ENCODE measurements at places on chromosomes 4 and X.
A peak's percentile ranks its signal among the peaks of the same experiment; 100 is the strongest.

GRCh38 chrX:125507119-125507518 is 187.4 kb downstream of the TEX13C start:
- DNase-seq, result no peak

GRCh38 chrX:128518508-128518907 is 466.3 kb upstream of the ACTRT1 start:
- DNase-seq, result no peak

DNA sequence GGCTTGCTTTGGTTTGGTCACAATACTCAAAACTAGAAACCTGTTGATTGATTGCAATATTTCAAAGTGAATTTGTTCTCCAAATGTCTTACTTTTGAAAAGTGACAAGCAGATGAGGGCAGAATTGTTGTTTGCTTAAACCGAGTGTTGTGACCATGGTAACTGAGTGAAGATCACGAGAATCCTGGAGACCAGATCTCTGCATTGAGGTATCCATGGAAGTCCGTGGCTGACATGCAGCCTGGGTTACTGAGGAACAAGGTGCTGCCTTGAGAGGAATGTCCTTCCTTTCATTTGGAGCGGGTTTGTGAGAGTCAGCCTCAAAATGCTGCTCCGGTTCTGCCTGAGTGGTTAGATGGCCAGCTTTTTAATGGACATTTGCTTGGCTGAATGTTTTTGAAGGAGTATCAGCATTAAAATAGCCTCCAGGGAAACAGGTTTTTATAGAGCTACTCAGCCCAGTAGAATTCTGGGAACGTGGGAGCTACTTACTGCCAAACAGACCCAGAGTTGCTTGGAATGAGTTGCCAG is 31.3 kb downstream of the NYX start:
- no peak for DNase-seq

GRCh38 chr4:20408611-20409010 is 156.9 kb downstream of the SLIT2 start:
- no peak for DNase-seq

DNA sequence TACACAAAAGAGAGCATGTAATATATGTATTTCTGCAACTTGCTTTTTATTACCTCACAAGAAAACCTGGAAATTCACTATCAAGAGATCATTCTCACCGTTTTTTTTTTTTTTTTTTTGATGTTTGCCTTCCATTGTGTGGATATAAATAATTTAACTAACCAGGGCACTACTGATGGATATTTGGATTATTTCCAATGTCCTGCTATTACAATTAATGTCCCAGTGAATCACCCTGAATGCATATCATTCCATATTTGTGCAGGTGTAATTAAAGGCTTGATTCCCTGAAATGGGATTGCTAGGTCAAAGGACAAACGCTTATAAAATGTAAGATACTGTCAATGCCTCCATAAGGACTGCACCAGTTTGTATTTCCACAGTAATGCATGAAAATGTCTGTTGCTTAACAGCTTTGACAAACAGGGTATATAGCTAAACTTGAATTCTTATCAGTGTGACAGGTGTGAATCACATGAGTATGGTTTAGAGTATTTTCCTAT is 87.8 kb downstream of the NCAPG start:
- DNase-seq, result no peak

DNA sequence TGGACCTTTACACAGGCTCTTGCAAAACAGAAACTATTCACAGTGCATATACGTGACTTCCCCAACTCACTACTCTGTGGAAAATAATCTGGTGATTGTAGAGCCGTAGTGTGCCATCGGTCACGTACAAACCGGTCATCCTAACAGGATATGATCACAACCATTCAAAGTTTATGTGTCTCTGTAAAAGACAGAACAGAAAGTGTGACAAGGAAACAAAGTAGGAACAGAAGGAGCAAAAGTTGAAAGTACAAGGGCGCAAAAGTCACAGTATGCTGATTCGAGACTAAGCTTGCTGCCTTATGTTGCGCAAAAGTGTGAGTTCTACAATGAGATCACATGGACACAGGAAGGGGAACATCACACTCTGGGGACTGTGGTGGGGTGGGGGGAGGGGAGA is 18.6 kb downstream of the MEPE start:
- DNase-seq, result no peak

- DNase-seq, result no peak
Measured at GRCh38 chrX:115112411-115112810, 76.8 kb upstream of the RBMXL3 start.

- DNase-seq, result no peak
Measured at GRCh38 chrX:133302775-133303445, 84.8 kb upstream of the TFDP3 start.

GRCh38 chrX:48451708-48452107 is 18.4 kb downstream of the SLC38A5 start:
- no peak for DNase-seq

GRCh38 chr4:101229116-101229515 is 118.2 kb downstream of the PPP3CA start:
- no peak for DNase-seq

GRCh38 chr4:38662522-38663089 is 1.4 kb upstream of the KLF3 start:
- no peak for DNase-seq

DNA sequence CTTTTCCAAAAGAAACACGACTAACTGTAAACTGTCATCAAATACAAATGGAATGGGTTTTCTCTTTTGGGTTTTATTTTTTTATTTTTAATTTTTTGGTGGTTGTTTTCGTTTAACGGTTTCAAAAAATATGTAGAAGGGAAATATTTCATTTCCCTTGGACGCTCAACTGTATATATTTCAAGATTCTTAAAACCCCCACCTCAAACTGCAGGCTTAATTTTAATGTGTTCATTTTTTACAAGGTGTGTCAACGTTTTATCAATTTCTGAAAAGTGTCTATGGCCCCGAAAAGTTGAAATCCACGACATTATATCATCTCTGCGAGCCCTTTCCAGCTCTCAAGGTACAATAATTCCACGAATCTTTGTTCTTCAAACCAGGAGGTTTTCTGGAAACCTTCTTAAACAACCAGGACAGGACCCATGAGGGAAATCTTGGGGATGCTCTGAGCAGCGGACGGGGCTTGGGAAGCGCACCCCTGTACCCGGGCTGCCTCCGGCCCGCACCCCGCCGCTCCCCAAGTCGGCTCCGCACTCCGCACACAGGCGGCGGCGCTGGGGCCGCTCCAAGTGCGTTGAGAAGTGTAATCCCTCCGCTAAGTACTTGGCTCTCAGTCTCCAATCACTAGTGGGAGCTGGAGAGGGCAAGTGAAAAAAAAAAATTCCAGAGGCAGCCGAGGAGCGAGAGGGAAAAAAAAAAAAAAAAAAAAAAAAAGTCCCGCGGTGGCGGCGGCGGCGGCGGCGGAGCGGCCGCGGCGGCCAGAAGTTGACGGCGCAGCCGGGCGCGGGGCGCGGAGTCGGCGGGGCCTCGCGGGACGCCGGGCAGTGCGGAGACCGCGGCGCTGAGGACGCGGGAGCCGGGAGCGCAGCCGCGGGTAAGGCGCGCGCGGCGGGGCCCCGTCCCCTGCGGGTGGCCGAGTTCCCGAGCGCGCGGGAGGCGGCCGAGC is at the start of gene BMPR1B:
TSS of gene BMPR1B (plus strand) at position 764 of the 949 bp plus-strand sequence. CDS start 346,470 bp downstream, outside the sequence.
- no peak for DNase-seq

- DNase-seq, result no peak
Measured at GRCh38 chr4:170093973-170094535, 4.3 kb upstream of the AADAT start.

DNA sequence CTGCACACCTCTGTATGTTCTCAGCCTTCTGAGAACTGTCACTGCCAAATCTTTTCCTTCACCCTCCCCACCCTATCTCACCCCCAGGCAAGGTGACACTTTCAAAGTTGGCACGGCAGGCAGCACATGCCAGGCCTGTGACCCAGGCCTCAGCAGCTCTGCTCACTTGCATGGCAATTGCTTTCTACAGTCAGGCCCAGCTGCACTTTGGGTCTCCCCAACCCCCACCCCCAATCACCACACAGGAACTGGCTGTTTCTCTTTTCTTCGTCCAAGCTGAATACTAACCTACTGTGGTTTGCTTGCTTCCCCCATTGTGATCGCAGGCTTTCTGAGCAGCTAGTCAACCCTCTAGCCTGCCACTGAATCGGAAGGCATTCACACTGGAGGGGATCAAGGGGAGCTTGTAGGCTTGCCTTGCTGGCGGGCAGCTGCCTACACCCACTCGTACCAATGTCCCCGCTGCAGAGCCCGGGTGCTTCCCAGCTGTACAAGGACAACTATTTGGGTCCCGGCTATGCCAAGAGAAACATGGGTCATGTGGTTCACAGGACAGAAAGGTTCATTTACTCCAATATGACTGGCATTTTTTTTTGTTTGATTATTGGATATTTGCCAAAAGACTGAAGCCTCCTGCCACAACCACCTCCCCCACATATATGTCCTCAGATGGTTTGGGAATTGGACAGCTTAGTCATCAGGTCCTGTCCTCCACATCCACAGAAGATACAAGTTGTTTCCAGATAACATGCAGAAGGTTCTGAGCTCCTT is 28.1 kb downstream of the SLC25A43 start:
- DNase-seq, result peak; percentile 21

DNA sequence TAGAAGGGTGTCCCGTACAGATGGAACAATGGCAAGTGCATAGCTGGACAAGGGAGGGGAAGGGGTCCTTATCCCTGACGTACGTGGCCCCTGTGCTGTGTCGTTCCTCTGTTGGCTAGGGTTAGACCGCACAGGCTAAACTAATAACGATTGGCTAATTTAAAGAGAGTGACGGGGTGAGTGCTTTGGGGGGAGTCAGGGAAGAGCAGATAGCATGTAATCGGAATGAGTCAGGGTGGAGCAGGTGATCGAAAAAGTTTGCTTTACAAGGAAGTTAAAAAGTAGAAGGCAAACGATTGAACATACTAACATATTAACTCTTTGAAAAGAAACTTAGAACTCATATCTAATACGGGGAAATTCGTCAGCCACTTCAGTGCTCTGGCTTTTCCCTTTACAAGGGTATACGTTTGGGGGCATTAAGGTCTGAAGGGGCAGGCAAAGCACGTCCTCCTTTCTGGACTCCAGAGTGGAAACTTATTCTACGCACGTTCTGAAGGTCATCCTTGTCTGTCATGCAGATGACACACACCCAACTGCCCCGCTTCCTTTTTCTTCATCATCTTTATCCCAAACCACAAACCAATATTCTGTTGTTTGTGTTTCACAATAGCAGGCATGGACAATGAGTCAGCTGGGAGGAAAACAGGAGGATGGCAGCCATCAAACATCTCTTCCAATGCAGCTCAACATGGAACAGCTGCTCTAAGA is 10.2 kb upstream of the CRLF2 start:
- DNase-seq, result no peak

GRCh38 chrX:15525664-15526416 is 25.2 kb downstream of the BMX start:
- DNase-seq, result no peak

DNA sequence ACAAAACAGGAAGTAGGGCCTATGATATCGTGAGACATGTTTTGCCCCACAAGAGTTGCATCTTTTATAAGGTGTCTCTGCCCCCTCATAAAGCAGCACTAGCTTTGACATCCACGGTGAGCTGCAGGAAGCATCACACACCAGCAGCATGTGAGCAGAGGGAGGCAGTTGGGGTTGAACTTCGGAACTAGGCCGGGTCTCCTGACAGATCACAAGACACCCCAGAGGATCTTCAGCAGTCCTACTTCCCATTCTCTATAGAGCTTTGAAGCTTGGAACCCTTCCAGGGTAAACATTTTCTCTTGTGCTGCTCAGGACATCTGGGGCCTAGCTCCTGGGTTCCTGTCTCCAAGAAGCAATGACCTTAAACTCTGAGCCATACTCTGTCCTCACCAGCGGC is 27.5 kb downstream of the YY2 start:
- no peak for DNase-seq

DNA sequence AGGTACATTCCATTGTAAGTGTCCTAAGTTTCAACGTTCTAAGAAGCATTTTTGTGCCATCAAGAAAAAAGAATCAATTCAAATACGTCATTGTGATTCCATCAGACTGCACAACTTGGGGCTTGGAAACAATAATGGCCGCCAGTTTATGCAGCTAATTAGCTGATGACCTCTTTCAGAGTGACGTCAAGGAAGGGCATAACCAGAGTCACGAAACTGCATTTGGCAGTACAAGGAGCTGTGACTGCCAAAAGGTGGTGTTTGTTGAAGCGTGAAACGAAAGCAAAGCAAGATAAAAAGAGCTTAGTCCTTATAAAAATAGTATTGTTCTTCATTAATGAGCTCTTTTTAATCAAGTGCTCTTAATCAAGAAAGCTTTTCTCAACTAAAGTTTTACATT is 81.1 kb upstream of the SH3RF1 start:
- peak; percentile 10 for DNase-seq

DNA sequence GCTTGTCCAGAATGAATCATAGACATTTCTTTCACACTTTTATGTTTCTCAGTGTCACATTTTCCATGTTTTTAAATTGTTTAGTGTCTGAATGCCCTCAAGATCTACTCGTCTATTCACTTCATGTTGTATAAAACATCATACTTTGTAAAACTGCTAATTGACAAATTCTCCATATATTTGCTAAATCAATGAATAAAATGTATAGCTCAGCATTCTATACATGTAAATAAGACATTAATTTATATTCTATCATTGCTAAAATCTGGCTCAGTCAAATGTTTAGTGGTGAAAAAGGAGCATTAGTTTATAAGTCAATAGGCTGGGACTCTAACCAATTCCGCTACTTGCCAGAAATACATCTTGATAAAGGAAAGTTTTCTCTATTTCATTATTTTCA is 379.6 kb downstream of the NAF1 start:
- DNase-seq, result no peak

GRCh38 chr4:52059372-52059771 is 8.3 kb downstream of the SPATA18 start:
- no peak for DNase-seq

GRCh38 chrX:21723814-21724213 is 34.1 kb downstream of the SMPX start:
- no peak for DNase-seq

DNA sequence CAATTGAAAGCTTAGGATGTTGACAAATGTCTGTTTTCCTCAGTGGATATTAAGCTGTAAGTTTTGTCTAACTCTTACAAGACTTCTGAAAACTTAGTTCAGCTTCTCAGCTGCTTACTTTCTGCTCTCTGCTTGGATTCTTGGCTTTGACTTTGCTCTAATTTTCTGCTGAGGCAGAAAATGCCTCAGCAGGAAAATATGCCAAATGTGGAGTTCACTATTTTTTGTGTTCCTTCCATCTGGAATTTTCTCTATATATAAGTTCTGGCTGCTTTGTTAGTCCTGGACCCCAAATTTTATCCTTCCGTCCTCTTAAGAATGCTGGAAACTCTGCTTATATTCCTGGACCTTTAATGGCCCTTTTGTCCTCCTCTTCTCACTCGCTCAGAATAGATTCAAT is 352.6 kb upstream of the NWD2 start:
- DNase-seq, result no peak

DNA sequence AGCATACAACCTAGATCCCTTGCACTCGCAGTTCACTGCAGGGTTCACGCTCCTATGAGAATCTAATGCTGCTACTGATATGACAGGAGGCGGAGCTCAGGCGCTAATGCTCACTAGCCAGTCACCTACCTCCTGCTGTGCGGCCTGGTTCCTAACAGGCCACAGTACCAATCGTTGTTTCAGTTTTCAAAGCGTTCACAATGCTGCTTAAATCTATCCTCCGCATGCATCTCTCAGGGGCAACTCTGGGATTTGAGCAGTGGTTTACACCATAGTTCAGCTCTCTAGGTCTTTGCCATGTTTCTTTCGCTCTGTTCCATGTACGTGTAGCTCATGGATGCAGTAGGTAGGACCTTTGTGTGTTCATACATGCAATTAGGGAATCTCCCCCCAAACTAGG is 47.2 kb downstream of the CLOCK start:
- DNase-seq, result no peak

- no peak for DNase-seq
Measured at GRCh38 chr4:53436251-53436650, 58.8 kb downstream of the FIP1L1 start.
